ENCODE measurements at places on chromosomes 6 and 20.
A peak's percentile ranks its signal among the peaks of the same experiment; 100 is the strongest.

GRCh38 chr6:10585209-10585845, 64.2 kb downstream of the GCNT2 start:
- no peak for DNase-seq

GRCh38 chr20:32626859-32627636, 41.9 kb upstream of the NOL4L start:
- DNase-seq = no peak

DNA sequence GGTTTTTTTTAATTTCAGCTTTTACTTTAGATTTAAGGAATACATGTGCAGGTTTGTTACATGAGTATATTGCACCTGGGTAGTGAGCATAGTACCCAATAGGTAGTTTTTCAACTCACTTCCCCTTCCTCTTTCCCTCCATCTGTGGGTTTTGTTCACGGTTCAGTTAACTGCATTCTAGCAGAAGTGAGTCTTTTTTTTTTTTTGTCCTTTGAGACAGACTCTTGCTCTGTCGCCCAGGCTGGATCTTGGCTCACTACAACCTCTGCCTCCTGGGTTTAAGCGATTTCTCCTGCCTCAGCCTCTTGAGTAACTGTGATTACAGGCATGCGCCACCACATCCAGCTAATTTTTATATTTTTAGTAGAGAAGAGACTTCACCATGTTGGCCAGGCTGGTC, 8.7 kb downstream of the UBR2 start:
- DNase-seq = no peak

DNA sequence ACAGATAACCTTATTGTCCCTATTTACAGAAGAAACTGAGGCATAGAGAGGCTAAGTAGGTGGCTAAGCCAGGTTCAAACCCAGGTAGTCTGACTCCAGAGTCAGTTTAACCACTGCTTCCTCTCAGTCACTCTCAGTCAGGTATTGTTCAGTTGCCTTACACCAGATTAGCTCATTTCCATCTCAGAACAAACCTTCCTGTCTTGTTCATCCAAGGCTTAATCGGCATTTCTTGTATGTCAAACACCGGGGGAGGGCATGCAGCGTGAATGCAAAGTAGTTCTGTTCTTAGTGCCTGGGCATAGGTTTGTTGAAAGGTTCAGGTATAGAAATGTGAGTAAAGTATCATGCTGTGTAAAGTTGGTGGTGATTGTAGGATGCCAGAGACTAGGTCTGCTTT, 51.7 kb downstream of the CTNNBL1 start:
- no peak for DNase-seq

GRCh38 chr6:3001773-3002293, 2.1 kb downstream of the NQO2 start:
- no peak for DNase-seq

GRCh38 chr6:56231827-56232226, 15.6 kb downstream of the COL21A1 start:
- no peak for DNase-seq

DNA sequence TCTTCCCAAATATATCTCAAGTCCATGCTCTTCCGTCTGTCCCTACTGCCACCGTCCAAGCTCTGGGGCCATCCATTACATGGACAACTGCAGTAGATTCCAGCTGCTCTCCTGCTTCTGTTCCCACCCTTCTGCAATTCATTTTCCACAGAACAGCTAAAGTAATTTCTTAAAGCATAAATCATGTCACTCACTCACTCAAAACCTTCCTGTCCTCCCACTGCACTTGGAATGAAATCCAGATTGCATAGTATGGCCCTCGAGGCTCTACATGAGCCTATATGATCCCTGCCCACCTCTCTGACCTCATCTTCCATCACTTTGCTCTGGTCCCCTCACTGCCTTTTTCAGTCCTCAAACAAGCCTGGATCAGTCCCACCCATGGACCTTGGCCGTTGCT, 10.9 kb downstream of the PHACTR2 start:
- no peak for DNase-seq

- no peak for DNase-seq
Measured at GRCh38 chr20:48864738-48865318, 37.0 kb upstream of the PREX1 start.

- DNase-seq = peak; percentile 76
Measured at GRCh38 chr6:13907001-13907350, 17.8 kb upstream of the RNF182 start.

DNA sequence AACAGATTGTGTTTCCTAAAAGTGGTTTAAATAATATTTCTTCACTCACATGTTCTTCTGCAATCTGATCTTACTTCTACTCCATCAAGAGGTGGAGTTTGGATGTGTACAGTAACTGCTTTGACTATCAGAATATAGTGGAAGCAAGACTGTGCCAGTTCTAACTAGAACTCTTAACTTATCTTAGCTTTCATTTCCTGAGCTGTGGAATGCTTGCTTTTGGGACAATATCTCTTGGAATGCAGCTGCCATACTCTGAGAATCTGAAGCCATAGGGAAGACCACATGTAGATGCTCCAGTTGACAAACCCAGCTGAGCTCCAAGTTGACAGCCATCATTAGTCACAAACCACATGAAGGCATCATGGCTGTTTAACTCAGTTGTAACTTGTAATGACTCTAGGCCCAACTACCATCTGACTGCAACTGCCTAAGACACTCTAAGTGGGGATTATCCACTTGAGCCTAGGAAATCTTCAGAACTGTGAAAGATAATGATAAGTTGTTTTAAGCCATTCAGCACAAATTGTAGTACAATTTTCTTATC, 40.8 kb upstream of the MAN1A1 start:
- peak; percentile 91 for DNase-seq

GRCh38 chr20:50580016-50580747, 70.0 kb downstream of the PTPN1 start:
- no peak for DNase-seq

- DNase-seq = peak; percentile 52
Measured at GRCh38 chr20:53869466-53870258, 200.7 kb downstream of the BCAS1 start.

- DNase-seq = peak; percentile 94
Measured at GRCh38 chr6:25844518-25844917, 12.7 kb upstream of the SLC17A1 start.

- no peak for DNase-seq
Measured at GRCh38 chr6:170471491-170471890, 81.6 kb downstream of the PSMB1 start.

DNA sequence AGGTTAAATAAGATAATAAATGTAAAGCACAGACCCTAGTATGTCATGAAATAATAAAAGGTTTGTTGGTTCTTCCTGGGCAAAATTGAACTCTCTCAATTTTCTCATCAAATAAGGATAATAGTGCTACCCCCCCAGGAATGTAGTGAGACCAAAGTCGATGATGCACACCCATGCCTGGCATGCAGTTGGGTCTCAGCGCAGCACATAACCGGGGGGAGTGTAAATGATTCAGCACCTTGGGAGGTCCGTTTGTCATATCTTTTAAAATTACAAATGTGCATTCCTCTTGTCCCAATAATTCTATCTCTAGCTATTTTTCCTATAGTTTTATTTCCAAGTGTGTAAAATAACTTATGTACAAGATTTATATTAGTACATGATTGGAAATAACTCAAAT, 31.3 kb upstream of the CCDC167 start:
- no peak for DNase-seq

DNA sequence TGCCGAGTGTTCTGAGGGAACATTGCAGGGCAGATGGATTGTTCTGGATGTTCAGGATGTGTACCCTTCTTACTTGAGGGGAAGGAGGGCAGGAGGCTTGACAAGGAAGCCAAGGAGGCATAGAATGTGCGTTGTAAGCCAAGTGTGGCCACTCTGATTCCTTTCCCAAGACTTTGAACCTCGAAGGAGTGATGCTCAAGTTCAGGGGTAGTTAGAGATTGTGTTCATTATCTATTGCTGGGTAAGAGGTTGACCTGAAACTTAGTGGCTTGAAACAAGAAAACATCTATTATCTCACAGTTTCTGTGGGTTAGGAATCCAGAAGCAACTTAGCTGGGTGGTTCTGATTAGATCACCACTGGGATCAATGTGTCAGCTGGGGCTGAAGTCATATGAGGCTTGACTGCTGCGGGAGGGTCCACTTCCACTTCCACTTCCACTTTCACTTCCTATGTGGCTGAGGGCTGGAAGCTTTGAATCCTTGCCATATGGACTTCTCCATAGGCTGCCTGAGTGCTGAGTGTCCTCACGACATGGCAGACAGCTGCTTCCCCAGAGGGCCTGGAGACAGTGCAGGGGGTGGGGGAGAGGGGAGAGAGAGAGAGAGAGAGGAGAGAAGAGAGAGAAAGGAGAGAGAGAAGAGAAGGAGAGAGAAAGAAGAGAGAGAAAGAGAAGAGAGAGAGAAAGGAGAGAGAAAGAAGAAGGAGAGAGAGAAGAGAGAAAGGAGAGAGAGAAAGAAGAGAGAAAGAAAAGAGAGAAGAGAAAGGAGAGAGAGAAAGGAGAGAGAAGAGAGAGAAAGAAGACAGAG, 6.9 kb upstream of the CD40 start:
- no peak for DNase-seq

- DNase-seq = no peak
Measured at GRCh38 chr6:73548458-73549446, 27.9 kb upstream of the EEF1A1 start.

DNA sequence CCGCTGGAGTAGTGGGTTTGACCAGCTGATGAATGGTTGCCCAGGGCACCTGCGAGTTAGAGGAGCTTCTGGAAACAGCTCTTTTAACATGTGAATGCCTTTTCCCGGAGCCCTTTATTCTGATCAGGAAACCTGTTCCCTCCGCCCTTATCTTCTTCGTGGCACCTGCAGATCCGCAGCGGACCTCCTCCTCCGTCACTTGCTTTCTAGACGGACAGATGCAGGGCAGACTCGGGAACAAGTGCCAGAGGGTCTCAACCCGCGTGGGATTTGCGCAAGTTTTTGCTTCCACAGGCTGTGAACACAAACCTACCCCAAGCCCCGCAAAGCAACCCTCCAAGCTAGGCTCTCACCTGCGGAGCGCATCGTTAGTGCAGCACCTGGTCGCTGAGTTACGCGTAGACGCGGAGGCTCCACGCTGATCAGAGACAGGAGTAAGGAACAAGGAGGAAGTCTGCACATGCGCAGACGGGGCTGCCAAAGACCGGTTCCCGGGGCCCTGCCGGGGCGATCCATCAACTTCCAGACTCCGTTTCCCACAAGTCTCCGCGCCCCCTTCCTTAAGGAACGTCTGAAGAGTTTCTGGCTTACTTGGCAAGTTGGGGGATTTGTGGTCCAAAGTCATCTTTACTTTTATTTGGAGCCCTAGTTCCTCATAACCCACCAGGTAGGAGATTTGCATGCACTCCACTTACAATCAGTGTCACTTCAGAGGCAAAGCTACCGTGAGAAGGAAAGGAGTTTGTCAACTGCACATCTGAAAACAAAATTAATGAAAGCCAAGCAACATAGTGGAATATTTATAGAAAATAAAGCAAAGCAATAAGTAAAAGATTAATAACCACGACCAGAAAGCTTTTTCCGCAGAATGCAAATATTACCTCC, 52.7 kb upstream of the ELMO2 start:
- no peak for DNase-seq

- no peak for DNase-seq
Measured at GRCh38 chr6:149239573-149240209, 77.8 kb upstream of the TAB2 start.

GRCh38 chr6:32369660-32370059, 2.0 kb downstream of the TSBP1 start:
- DNase-seq = no peak

DNA sequence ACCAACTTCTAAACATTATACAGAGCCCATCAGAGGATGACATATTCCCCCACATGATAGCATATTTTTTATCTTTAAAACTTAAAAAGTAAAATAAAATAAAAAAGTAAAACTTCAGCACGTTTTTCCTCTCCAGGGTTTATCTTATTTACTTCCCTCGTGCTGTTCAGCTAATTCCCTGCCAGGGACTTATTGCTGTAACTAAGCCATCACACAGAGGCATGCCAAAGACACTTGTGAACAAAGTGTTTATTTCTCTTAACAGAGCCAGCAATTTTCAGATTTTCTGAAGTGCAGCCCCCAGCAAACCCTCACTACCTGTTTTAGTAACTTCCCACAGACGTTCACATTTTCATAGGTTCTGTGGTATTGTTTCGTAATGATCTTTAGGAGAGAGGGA, 293.8 kb downstream of the ZNF217 start:
- DNase-seq = no peak

DNA sequence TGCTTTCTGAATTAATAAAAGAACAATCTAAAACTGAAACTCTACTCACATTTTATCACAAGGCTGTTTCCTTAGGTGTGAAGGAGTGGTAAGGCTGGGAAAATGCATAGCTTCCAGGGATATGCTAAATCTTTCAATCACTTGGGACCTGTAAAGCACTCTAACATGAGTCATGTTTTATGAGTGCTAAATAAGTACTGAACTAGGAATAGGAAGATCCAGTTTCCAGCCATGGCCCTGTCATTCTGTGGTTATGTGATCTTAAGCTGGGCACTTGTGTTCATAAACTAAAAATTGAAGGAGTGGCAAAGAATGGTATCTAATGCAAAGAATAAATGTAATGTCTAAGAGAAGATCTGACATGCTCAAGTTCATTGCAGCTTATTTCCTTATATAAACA, 6.1 kb upstream of the TMEM200A start:
- DNase-seq = no peak

DNA sequence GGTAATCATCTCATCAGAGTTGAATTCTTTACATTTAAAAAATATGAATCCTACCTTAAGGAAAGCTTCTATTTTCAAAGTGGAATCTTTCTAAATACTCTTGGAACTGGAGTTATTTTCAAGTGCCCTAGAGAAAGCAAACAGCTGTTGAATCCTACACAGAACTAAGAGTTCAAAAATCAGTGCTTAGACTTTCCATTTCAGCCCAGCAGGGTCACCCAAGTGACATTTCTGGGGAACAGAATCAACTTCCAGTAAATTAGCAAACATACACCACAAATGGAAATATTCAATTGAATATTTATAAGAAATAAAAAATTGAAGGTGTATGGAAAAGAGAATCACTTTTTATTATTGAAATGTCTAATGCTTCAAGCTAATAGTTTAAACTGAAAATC, 427.7 kb upstream of the NOX3 start:
- no peak for DNase-seq

GRCh38 chr6:163126741-163127140, 287.8 kb upstream of the QKI start:
- DNase-seq = no peak

Measured in NCI-H524 treated with DMSO at 0.1 percent for 48 hours (cell line).